ENCODE measurements at places on chromosomes 3 and 15.

- no peak for DNase-seq
Measured at GRCh38 chr3:139477710-139478640, 1.7 kb upstream of the RBP2 start.

GRCh38 chr15:101258238-101259144 is 6.6 kb upstream of the CHSY1 start:
- DNase-seq = no peak

DNA sequence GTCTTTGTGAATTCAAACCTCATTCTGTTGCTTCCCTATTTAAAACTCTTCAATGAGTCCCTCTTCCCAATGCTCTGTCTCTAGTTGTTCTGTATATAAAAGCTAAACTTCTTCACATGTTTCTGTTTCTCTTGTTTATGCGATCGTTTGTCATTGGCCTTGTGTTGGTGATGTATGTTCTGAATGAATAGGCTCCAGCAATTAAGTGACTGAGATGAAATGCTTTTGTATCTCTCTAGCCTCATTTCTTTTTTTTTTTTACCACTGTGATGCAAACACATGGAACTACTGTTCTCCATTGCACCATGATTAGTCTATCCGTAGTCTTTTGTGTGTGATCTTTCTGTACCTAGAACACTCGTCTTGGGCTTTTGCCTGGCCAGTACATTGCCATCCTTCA is 380.5 kb upstream of the TPRG1 start:
- DNase-seq = no peak

DNA sequence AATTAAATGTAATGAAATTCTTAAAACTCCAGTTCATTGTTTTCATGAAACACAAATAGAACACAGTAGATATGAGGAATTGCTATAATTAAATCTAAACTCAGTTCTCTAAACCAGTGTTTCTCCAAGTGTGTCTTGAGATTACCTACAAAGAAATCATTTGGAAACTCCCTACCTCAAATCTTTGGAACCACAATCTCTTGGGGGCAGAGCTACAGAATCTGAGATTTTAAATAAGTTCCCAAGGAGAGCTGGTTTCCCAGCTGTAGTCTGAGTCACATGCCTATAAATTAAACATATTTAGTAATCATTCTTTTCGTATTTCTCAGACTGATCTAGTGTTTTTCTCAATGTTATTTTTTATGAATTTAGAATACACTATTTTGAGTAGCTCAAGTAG is 17.0 kb upstream of the ACTC1 start:
- no peak for DNase-seq

- no peak for DNase-seq
Measured at GRCh38 chr15:66838202-66838601, 136.2 kb downstream of the SMAD6 start.

DNA sequence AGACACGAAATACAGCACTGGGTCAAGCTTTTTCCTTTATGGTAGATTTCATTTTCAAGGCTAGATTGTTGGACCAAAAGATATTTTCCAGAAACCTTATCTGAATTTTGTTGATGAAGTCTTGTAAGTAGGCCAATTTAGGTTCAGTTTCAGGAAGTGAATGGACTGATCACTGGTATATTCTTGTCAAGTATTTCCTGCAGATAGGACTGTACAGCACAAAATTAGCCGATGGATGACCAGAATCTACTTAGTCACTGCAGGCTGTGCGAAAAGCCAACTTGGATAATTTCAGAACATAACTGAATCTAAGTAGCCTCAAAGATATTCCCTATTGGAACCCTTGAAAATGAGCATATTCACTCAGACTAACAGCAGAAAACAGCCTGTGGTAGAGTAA is 206.5 kb downstream of the NR1D2 start:
- DNase-seq = no peak

- DNase-seq = no peak
Measured at GRCh38 chr3:157589211-157589610, 86.0 kb upstream of the VEPH1 start.

- no peak for DNase-seq
Measured at GRCh38 chr3:23698652-23699313, 107.0 kb upstream of the UBE2E1 start.

- no peak for DNase-seq
Measured at GRCh38 chr3:106711650-106712049, 665.6 kb upstream of the CCDC54 start.

DNA sequence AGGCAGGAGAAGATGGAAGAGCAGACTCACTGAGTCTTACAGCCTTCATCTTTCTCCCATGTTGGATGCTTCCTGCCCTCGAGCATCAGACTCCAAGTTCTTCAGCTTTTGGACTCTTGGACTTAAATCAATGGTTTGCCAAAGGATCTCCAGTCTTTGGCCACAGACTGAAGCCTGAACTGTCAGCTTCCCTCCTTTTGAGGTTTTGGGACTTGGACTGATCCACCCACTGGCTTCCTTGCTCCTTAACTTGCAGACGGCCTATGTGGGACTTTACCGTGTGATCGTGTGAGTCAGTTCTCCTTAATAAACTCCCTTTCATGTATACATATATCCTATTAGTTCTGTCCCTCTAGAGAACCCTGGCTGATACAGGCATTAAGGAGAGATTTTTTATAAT is 62.4 kb upstream of the TNIK start:
- DNase-seq = no peak

DNA sequence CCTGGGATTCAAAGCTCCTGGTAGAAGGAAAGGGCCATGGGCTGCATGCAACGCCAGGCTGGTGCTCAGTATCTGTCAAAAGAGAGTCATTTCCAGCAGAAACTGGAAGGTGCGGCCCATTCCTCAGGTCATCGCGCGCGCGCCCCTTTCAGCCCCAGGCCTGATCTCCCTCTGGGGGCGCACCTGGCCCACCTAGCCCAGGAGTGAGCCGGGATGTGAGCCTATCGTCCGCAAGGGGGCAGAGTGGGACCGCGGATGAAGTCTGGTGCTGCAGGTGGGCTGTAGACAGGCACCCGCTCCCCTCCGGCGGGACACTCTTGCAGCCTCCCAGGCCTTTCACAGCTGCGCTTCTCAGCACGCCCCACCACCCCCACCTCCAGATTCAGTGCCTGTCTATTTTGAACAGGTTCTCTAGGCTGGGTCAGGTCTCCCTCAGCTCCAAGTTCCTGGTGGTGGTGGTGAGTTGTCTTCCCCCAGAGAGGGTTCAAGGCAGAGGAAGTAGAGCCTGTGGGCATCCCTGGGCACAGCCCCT is 5.8 kb upstream of the RPL29 start:
- DNase-seq = no peak

- DNase-seq = no peak
Measured at GRCh38 chr3:50365080-50365841, 5.9 kb upstream of the TMEM115 start.

- DNase-seq = no peak
Measured at GRCh38 chr3:48897460-48898376, 964 bp downstream of the SLC25A20 start.

DNA sequence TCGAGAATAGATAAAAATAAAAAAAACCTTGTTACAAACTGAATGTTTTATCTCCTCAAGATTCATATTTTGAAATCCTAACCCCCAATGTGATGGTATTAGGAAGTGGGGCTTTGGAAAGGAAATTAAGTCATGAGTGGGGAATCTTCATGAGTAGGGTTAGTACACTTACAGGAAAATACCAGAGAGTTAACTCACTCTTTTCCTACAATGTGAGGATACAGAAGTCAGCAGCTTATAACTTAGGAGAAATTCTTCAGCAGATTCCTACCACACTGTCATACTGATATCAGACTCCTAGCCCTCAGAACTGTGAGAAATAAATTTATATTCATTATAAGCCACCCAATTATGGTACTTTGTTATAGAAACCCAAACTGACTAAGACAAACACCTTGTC is 453.1 kb downstream of the GBE1 start:
- DNase-seq = no peak

GRCh38 chr15:73809728-73810501 is 56.8 kb upstream of the INSYN1 start:
- DNase-seq = peak; percentile 14

DNA sequence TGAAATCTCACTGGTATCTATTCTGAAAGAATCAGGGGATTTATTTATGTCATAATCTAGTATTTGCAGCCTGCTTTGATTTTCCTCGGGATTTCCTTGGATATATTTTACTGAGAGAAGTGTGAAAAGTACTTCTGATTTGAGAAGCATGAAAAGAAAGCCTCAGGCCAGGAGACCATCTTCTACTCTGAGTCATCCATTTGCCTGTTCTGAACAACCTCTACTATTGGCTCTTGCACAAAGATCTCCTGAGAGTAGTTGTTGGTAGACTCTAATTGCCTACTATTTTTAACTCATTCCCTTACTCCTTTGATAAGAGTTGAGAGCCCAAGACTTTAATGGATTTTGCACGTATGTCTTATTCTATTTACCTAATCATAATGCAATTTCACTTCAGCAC is 318.9 kb downstream of the BCHE start:
- no peak for DNase-seq

DNA sequence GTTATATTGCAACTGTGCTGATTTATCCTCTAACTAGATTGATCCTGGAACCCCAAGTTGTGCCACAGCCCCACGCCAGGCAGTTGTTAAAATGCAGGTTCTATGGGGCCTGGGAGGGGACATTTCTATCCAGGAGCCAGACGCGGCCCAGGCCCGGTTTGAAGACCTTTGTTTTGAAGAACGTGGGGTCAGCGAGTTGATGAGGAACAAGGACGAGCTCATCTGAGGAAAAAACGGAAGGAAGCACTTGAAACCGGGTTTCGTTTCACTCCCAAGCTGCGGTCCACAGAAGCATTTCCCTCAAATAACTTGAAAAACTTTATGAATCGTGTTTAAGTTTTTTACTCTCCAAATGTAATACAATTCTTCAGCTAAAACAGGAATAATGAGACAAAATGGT is 76.4 kb downstream of the CHSY1 start:
- no peak for DNase-seq

DNA sequence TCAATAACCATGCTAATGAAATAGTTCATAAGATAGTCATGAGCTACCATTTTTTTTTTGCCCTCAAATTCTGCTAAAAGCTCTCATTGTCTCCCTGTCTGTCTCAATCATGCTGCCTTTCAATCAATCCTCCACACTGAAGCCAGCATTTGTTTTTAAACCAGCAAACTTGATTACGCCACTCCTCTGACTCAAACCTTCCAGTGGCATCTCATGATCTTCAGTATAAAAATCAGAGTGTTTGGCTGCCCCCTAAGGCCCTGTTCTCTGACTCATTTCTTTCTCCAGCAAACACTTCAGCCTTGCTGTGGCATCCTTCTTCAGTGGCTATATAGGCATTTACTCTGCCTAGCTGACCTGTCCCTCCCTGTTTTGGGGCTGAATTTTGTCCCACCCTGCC is 36.0 kb upstream of the EOMES start:
- no peak for DNase-seq

DNA sequence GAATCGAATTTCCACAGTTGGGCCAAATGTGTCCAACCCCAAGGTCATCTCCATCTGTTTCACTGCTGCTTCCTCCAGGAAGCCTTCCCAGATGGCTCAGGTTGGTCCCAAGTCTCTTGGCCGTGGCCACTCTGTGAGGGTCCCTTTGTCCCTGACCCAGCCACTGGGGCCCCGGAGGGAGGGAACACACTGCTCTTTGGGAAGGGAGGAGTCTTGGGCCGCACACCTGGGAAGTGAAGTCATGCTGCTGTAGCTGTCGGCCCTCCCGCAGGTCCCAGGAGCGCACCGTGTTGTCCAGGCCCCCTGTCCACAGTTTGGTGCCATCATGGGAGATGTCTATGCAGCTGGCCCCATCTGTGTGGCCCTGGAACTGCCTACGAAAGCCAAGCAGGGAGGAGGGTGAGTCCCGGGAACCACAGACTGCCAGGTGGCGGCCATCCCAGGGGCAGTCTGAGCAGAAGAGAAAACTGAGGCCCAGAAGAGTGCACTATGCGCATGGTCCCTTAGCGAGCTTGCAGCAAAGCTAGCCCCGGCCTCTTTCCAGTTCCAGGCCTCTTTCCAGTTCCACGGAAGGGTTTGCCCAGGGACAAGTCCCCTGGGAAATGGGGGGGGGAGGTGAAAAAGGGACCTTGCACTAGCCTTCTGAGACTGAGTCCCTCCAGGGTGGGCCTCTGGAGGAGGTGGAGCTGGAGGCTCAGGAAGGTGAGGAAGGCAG is 44.6 kb downstream of the TLE3 start:
- no peak for DNase-seq

GRCh38 chr3:48685603-48686511 is at the start of gene NCKIPSD:
TSS of gene NCKIPSD (minus strand) at chr3:48685915. CDS start at chr3:48685807, 108 bp downstream.
- DNase-seq = peak; percentile 50

- DNase-seq = no peak
Measured at GRCh38 chr3:124295362-124295761, 303.4 kb upstream of the ROPN1 start.

GRCh38 chr3:67077656-67078055 is 79.5 kb downstream of the KBTBD8 start:
- no peak for DNase-seq

- no peak for DNase-seq
Measured at GRCh38 chr3:99172736-99173657, 271.5 kb upstream of the DCBLD2 start.

DNA sequence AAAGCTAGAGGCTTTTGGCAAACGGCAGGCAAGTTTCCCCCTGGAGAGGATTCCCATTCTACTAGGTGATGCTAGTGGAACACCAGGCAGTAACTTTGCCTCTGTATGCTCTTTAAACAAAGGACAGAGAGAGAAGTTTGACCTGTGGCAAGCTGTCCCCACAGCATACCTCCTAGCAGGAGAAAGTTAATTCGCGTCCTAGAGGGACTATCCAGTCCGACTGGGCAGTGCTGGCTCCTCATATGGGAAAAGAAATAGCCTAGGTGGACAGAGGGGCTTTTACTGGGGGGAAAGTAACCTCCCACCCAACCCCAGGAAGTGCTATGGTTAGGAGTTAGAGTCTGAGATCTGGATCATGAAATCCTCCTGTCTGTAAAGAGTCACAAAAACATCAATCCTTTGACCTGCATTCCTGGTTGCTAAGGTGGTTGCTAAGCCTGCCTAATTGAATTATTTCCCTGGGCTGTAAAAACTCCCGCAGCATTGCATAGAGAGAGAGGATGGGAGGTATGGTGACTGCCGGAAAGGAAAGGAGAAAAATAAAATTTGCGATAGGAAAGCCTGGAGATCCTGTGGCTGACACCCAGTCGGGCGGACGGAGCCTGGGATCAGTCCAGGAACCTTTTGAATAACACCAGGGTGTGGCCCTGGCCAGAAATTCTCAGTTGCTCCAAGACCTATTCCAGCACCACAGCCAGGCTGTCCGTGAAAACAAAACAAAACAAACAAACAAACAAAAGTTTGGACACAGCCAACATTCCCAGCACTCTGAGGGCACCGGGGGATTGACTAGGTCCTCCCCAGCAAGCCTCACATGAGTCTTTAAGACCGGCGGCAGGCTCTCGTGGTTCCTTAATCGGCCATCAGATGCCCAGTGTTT is 67.7 kb upstream of the ATP11B start:
- no peak for DNase-seq

DNA sequence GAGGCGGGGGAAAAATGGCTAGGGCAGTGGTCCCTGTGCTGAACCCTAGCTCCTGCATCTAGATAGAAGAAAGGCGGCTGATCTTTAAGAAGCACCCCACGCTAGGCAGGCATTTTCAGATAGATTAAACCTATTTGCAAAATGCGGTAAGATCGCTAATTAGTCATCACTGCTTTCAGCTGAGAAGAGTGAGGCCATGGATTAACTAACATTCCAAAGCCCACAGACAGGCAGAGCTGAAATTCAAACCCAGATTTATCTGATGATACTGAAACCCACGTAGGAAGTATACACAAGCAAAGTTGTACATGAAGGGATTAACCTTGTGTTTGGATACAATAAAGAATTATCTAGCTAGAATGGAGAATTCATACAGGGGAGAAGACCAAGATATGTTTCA is 4.8 kb downstream of the ADPGK start:
- DNase-seq = no peak

GRCh38 chr3:111937871-111938270 is 41.0 kb upstream of the ABHD10 start:
- no peak for DNase-seq

GRCh38 chr3:121757812-121758545 is 8.4 kb upstream of the GOLGB1 start:
- no peak for DNase-seq
